Glutamatergic neuron (in vitro differentiated cells): ENCODE measurements at places on chromosomes 7 and 10. TPM values are rescaled to one million over a fixed set of nuclear protein-coding genes. Genes with fewer than 3 reads are reported as not detected.

AP3M1 gene
- 63.4 TPM for total RNA-seq

BTBD16 gene
- 0.98 TPM for total RNA-seq

ARID5B gene
- total RNA-seq = 1.1 TPM

SPDYE3 gene
- total RNA-seq = not detected

CRHR2 gene
- 2.4 TPM for total RNA-seq

ASB10 gene
- not detected for total RNA-seq

TMEM176A gene
- 1.3 TPM for total RNA-seq

SPDYE5 gene
- not detected for total RNA-seq

MINDY4 gene
- total RNA-seq = 2.3 TPM

SLC18A2 gene
- total RNA-seq = 12.0 TPM

NPFFR1 gene
- not detected for total RNA-seq

PMS2 gene
- 24.3 TPM for total RNA-seq

AP5Z1 gene
- 49.8 TPM for total RNA-seq

UFSP1 gene
- total RNA-seq = 3.2 TPM

RPEL1 gene
- total RNA-seq = not detected

ANKRD30A gene
- total RNA-seq = not detected

GNGT1 gene
- not detected for total RNA-seq

FBXL13 gene
- total RNA-seq = 1.1 TPM

UCN3 gene
- total RNA-seq = not detected

MYH16 gene
- total RNA-seq = not detected

GPR158 gene
- 2.6 TPM for total RNA-seq

CYP26C1 gene
- 0.10 TPM for total RNA-seq

ERCC6 gene
- 27.5 TPM for total RNA-seq

KIAA1217 gene
- total RNA-seq = 4.4 TPM

SYT15B gene
- total RNA-seq = not detected

POM121 gene
- 50.9 TPM for total RNA-seq

SORCS1 gene
- total RNA-seq = 3.3 TPM

SRRM3 gene
- 154 TPM for total RNA-seq

FGL2 gene
- not detected for total RNA-seq

CLRN3 gene
- total RNA-seq = not detected

ZNF398 gene
- total RNA-seq = 13.9 TPM

SH2D4B gene
- total RNA-seq = 0.12 TPM

SLC13A4 gene
- total RNA-seq = not detected

MBL2 gene
- not detected for total RNA-seq

JAKMIP3 gene
- 0.44 TPM for total RNA-seq

GHRHR gene
- total RNA-seq = not detected

PKD2L1 gene
- total RNA-seq = 0.44 TPM

ERVW-1 gene
- total RNA-seq = not detected

ZNF425 gene
- 6.5 TPM for total RNA-seq

COL13A1 gene
- total RNA-seq = 8.5 TPM

HOXA3 gene
- total RNA-seq = not detected

CYP2E1 gene
- 7.1 TPM for total RNA-seq

EFCAB10 gene
- not detected for total RNA-seq

FKBP6 gene
- not detected for total RNA-seq
